T-helper 9 cell (primary cell): ENCODE measurements at places on chromosomes 5 and 9.

GRCh38 chr9:101485924-101486692 lies 47.5 kb upstream of the RNF20 start:
- DNase-seq = no peak

- no peak for DNase-seq
Observed at GRCh38 chr5:120818128-120818527, 354.0 kb downstream of the PRR16 start.

GRCh38 chr9:92513349-92513748 lies 22.4 kb downstream of the ECM2 start:
- no peak for DNase-seq

DNA sequence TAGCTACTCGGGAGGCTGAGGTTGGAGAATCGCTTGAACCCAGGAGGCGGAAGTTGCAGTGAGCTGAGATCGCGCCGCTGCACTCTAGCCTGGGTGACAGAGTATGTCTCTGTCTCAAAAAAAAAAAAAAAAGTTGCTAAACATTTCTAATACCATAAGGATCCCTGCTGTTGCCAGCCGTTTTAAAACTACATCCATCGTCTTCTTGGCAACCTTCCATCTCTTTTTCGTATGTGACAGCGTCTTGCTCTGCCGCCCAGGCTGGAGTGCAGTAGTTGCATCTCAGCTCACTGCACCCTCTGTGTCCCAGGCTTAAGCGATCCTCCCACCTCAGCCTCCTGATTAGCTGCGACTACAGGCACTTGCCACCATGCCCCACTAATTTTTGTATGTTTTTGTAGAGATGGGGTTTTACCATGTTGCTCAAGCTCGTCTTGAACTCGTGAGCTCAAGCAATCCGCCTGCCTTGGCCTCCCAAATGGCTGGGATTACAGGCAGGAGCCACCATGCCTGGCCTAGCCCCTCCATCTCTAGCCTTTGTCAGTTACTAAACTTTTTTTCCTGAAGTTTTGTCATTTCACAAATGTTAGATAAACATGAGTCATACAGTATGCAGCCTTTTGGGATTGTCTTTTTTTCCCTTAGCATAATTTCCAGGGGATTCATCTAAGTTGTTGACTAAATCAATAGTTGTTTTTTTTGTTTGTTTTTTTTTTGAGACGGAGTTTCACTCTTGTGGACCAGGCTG lies 13.5 kb downstream of the NSD1 start:
- DNase-seq = no peak

GRCh38 chr5:11898-12297 lies 80.1 kb upstream of the PLEKHG4B start:
- no peak for DNase-seq

DNA sequence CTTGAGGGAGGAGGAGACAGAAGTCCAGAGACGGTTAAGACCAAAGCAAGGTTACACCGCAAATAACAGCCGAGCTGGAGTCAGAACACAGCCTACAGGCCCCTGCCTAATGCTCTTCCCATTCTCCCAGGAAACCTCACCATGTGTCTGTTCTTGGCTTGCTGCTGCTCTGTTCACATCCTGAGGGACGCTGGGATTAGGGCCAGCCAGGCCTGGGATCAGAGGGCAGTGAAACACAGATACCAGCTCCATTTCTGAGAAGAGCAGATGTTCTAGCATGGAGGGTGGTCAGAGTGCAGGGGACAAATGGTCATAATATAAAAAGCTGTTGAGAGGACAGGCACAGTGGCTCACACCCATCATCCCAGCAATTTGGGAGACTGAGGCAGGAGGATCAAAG lies 124.8 kb upstream of the LARP1 start:
- DNase-seq = no peak

- no peak for DNase-seq
Observed at GRCh38 chr9:71519098-71519696, 249.1 kb downstream of the CEMIP2 start.

GRCh38 chr5:42506662-42507061 lies 83.4 kb downstream of the GHR start:
- DNase-seq = no peak
